ENCODE measurements at places on chromosomes 12 and 14.

DNA sequence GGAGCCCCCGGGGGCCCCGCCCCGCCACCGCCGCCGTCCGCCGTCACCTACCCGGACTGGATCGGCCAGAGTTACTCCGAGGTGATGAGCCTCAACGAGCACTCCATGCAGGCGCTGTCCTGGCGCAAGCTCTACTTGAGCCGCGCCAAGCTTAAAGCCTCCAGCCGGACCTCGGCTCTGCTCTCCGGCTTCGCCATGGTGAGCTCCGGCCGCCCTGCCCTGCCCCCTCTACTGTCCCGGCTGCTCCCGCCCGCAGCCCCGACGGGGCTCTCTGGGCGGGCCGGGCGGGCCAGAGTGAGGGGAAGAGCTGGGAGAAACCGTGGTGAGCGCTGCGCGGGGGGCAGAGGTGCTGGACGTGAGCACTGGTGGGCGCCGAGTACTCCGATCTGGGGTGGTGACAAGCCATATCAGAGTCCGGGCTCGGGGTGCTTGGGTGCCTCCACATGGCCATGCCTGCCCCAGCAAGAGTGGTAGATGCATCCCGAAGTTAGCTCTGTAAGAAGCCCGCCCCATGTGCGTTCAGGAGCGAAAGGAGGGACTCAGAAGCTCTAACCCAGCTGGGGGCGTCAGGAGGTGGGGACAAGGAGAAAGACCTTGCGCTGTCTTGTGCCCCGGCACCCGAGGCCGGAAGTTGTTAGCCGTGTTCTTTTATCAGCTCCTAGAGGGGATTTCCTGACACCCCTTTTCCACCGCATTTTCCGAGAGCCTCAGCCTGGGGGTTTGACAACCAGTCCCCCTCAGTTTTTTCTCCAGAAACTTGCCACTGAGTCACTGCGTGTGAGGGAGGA lies 717 bp downstream of the ORAI1 start:
- DNase-seq = peak; percentile 23

DNA sequence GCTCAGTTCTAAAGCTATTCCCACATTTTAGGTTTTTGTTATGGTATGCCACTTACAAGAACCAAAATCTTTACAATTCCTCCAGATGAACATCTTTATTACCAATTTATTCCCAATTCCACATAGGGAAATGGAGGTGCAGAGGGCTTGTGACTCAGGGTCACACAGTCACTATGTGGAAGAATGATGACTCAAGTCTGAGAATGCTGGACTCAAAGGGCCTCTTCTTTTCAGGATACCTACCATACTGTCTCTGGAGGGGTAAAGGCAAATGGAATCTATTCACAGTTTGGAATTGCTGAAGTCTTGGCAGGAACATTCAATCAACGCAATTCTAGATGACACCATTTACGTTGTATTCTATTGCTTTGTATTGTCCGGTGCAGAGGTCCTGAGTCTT lies 48.2 kb upstream of the MANSC4 start:
- DNase-seq = no peak

DNA sequence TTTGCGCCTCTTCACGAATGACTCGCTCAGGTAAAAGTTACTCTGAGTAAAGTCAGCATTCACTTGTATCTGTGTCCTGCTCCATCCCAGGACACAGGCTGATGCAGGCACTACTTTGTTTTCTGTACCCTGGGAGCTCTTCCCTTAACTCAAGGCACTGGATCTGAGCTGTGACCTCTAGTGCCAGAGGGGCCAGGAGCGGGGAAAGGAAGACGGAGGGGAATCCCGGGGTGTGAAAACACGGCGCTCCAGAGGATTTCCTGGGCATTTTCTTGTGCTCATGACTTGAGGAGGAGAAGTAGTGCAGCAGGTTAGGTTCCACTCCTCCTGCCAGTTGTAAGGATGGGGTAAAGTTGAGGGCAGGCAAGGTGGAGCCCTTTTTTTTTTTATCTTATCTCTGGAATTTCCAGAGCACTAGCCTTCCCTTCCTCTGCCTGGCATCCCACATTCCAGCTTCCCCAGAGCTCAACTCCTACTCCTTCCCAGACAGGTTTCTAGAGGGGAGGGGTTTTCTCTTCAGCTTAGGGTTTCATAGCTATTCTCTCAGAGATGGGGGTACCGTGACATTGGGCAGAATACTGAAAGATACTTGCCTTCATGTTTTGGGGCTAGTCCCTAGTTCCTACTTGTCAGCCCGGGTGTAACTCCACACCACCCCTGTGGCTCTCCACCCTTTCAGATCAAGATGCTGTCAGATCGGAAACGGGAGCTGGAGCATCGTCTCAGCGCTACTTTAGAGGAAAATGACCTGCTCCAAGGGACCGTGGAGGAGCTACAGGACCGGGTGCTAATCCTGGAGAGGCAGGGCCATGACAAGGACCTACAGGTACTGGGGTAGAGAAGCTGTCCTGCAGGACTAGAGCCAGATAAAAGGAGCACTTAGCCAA lies 52.3 kb downstream of the RAB35 start:
- no peak for DNase-seq

DNA sequence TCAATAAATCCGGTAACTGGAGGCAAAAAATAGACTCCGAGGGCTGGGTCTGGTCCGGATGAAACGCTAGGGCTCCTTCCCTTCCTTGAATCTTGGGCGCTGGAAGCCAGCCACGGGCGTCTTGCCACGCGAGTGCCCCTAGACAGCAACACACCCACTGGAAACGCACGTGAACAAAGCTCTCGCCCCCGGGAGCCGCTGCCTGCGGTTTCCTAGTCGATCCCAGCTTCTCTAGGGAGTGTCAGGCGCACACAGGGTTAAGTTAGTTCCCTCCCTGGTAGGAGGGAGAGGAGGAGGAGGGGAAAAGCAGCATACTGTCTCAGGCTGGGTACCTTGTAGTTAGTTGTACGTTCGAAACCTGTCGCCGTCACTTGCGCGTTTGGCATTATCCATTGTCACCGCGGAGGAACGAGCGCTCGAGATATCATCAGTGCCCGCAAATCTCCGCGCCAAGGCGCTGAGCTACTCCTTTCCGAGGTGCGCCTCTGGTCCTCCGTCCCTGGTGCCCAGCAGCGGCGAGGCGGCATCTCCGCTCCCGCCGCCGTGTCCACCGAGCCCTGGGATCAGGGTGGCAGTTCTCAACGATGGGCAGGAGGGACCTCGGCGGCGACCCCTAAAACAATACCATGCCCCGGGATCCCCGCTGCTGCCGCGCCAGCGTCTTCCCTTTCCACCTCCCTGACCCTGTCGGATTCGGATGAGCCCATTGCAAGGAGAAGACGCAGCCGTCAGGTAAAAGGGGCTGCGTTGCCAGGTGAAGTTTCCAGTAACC lies at the start of gene FLRT2:
TSS of gene FLRT2 (plus strand) at position 342 of the 772 bp plus-strand sequence. CDS start 91,371 bp downstream, outside the sequence.
- DNase-seq = peak; percentile 92

DNA sequence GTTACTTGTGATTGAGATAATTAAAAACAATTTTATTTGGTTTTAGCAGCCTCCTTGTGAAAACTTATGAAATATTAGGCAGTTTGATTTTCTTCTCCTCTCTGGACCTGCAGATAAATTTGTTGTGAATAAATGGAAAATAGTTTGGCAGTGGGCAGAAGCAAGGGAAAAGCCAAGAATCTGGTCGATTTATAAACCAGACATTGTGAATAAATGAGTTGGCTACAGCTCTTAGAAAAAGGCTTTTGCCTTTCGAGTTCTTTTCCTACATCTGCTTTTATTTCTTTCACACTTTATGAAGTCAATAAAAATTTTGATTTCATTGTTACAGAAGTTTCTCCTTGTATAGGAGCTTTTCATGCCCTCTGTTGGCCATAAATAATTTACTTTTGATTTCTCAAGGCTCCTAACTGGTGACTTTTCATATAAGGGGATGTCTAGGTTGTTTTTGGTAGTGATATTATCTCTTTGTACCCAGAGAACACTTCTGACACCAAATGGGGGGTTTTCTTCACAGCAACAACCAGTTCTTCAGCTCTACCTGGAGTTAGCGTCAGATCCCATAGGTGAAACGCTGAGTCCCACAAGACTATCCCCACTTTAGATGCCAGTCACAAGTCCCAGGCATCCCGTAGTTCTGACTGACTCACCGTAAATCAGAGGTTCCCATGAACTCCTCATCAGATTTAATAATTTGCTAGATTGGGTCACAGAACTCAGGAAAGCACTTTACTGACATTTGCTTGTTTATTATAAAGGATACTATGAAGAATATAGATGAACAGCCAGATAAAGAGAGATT lies 136.5 kb upstream of the DNM1L start:
- DNase-seq = no peak

GRCh38 chr12:92863251-92863650 lies 65.8 kb downstream of the EEA1 start:
- DNase-seq = no peak

GRCh38 chr14:105527826-105528585 lies 1.6 kb downstream of the TMEM121 start:
- DNase-seq = no peak

GRCh38 chr12:106867651-106868050 lies 88.1 kb upstream of the TMEM263 start:
- DNase-seq = no peak

- DNase-seq = no peak
Observed at GRCh38 chr12:132955094-132956010, 754 bp downstream of the ZNF605 start.

DNA sequence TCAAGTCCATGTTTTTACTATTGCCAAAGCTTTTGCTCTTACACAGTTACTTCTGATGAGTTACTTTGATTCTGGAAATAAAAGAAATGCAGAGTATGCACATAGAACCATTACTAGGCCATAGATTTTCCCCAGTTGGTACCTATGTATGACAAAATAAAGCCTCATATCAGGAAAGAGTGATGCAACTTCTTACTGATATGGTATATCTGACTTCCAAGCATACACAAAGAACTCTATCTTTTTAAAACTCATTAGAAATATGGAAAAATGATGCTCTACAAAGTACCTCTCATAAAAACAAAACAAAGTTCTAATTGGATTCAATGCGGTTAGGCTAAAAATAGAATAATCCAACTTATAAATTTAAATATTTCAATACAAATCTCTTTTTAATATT lies 92.1 kb downstream of the STXBP6 start:
- no peak for DNase-seq

DNA sequence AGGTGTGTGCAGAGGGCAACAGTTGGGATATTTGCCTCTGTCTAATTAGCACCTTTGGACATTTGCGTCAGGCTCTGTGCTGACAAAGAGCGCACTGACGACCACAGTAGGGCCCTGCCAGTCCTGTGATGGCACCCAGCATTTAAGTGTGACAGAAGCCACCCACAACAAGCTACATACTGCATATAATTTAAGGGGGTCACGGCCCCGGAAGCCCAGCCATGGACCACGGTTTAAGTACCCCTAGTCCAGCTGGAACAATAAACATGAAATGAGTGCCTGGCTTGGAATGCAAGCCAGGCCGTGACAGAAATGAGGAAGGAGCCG lies 16.8 kb upstream of the DYNC1H1 start:
- DNase-seq = no peak

GRCh38 chr14:32298346-32298745 lies 30.8 kb upstream of the AKAP6 start:
- DNase-seq = no peak

DNA sequence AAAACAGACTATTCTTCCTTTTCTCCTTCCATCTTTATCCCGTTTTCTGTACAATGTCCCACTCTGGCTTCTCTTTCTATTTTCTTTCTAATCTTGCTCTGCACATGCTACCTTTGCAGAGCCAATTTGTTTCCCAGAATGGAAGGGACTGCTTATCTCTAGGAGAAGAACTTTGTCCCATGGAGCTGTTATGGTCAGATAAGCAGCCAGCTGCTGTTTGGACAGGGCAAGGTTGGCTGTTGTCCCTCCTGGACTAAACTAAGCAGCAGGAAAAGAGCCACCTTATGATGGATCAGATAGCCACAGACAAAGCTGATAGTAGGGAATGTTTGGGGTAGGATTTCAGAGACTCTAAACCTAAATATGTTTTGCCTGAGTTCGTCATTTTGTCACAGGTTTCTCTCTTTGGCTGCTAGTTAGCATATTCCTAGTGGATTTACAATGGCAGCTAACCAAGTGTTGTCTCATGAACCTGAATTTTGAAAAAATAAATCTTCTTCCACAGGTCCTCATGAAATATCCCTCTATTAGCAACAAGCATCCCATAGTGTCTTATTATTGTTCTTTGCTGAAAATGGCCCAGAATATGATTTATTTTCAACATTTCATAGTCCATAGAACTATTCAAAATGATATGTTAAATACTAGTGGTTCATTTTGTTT lies 262.8 kb downstream of the SLC16A7 start:
- no peak for DNase-seq

DNA sequence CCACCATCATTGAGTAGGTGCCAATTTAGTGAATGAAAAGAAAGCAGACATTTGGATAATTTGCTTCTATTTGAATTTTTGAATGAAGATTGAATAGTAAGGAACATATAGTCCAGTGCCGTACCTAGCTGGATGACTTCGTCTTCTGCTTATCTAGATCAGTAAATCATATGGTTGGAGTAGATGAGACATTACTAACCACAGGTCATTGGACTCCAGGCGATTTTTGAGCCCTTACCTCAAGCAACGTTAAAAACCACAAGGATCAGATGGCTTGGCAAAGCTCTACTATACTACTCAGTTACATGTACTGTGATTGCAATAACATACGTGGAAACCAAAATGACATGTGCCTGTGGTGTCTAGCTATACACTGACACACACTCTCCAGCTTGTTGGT lies 1.7 kb upstream of the SPATS2 start:
- DNase-seq = no peak

GRCh38 chr14:68157971-68158371 lies 338.4 kb downstream of the RAD51B start:
- no peak for DNase-seq

DNA sequence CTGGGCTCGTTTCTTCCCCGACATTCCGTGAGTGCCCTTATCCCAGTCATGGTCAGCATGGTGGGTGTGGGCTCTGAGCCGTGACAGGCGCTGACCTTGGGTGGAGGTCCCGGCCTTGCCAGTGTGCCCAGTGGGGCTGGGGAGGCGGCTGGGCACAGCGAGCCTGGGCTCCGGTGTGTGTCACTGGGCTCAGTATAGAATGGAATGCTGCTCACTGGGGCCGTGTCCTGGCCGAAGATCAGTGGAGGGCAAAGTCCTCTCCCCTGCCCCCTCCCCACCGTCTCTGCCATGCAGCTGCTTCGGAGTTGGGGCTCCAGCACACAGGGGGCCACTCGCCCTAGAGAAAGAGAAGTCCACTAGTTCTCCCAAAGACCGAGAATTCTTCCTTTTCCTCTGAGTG lies 164.4 kb downstream of the TSPAN9 start:
- no peak for DNase-seq

Data from spinal cord (tissue), 10 donors.